ENCODE measurements at places on chromosomes 11 and 22. TPM values are rescaled to one million over a fixed set of nuclear protein-coding genes. Genes with fewer than 3 reads are reported as not detected.

ARHGAP42 gene
- total RNA-seq = 5.0 TPM

DLAT gene
- 15.1 TPM for total RNA-seq

TRIM34 gene
- total RNA-seq = 4.6 TPM

SLC25A18 gene
- 0.60 TPM for total RNA-seq

MOGAT2 gene
- not detected for total RNA-seq

SLC15A3 gene
- total RNA-seq = 6.3 TPM

DEFB131B gene
- total RNA-seq = not detected

MAPK8IP1 gene
- total RNA-seq = 10.0 TPM

CRYBB2 gene
- not detected for total RNA-seq

UNC93B1 gene
- 26.6 TPM for total RNA-seq

OR4A15 gene
- total RNA-seq = not detected

OR51I1 gene
- not detected for total RNA-seq

NELL1 gene
- not detected for total RNA-seq

TNRC6B gene
- 14.6 TPM for total RNA-seq

PGA5 gene
- not detected for total RNA-seq

RIMBP3C gene
- total RNA-seq = 1.3 TPM

HEPHL1 gene
- not detected for total RNA-seq

DDX25 gene
- total RNA-seq = not detected

OR5P2 gene
- total RNA-seq = not detected

GLYAT gene
- total RNA-seq = not detected

SRRD gene
- 15.2 TPM for total RNA-seq

MS4A4A gene
- not detected for total RNA-seq

GUCY1A2 gene
- 7.0 TPM for total RNA-seq

APOBEC3C gene
- 30.5 TPM for total RNA-seq

PRSS23 gene
- 459 TPM for total RNA-seq

OR4D5 gene
- not detected for total RNA-seq

MB gene
- total RNA-seq = not detected

OR52I1 gene
- total RNA-seq = not detected

DEFB108B gene
- total RNA-seq = not detected

PANX2 gene
- 0.35 TPM for total RNA-seq

SHANK3 gene
- 3.8 TPM for total RNA-seq

TEAD1 gene
- total RNA-seq = 61.5 TPM

EFEMP2 gene
- 216 TPM for total RNA-seq

DBX1 gene
- total RNA-seq = not detected

GLYATL1 gene
- total RNA-seq = under 0.01 TPM

DCDC1 gene
- not detected for total RNA-seq

IRAG1 gene
- 4.2 TPM for total RNA-seq

BID gene
- total RNA-seq = 22.3 TPM

MPZL2 gene
- total RNA-seq = not detected

CRYBB3 gene
- total RNA-seq = not detected

GGTLC3 gene
- not detected for total RNA-seq

SPTBN2 gene
- 0.85 TPM for total RNA-seq

ACR gene
- total RNA-seq = not detected

FXYD2 gene
- not detected for total RNA-seq

B3GAT1 gene
- not detected for total RNA-seq

BTBD18 gene
- total RNA-seq = not detected

SAA4 gene
- not detected for total RNA-seq

PTPN5 gene
- not detected for total RNA-seq

SLC5A1 gene
- total RNA-seq = not detected

KIF18A gene
- total RNA-seq = 0.17 TPM

MRGPRE gene
- total RNA-seq = not detected

BIRC3 gene
- 0.12 TPM for total RNA-seq
